ENCODE measurements at places on chromosomes 12 and 14.

- DNase-seq = no peak
Observed at GRCh38 chr12:90826036-90826435, 128.9 kb downstream of the CCER1 start.

DNA sequence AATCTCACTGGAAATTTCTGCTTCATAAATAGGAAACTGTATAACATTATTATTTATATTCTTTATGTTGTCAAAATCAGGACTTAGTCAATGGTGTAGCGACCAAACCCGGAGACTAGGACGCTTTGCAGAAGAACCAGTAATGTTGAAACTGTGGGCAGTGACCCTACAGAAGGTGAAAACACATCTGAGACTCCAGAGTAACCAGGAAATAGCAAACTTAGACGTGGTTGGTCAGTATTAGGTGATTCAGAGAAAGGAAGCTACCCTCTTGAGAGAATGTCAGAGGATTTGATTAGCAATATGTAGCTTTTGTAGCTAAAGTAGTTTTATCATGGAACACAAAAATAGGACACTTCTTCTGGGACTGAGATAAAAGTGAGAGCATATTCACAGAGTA, 381.9 kb downstream of the SLC16A7 start:
- DNase-seq = no peak

GRCh38 chr14:103126873-103127304, 3.6 kb downstream of the TNFAIP2 start:
- no peak for DNase-seq

DNA sequence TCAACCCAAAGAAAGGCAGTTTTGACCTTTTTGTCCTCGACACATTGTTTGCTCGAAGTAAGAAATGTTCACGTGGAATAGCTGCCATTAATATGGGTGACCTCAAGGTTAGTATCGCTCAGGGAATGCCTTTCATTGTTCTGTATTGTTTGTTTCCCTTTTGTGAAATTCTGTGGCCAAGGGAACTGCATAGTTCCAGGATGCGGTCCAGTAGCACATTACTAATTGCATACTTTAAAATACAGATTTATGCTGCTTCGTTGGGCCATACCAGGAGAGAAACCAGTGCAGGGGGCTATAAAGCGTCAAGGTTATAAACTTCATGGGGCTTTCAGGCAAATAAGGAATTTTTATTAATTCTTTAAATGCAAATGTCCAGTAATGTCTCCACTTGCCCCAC, 73.3 kb upstream of the USP44 start:
- no peak for DNase-seq

- no peak for DNase-seq
Observed at GRCh38 chr14:69268223-69268622, 8.3 kb downstream of the GALNT16 start.

DNA sequence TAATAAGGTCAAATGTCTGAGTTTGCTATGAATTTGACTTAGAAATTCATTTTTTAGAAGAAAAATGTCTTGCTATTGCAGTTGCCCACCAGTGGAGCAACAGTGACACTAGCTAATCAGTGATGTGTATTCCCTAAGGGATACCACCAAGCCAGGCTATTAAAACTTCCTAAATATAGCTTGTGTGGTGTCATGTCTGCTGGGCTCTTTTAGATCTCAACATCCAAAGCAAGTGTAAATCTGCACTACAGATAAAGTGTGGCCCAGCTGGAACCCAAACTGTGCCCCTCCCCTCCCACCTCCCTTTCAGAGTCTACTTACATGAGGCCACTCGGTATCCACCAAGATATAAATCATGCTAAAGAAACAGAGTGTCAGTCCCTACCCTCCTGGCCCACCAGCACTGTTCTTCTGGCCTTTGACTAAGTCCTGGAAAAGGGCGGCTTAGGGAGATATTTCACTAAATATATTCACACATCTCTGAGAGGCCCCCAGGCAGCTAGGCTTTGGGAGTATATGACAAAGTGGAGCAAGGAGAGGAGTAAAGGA, 53.8 kb downstream of the SLC35F4 start:
- DNase-seq = no peak

DNA sequence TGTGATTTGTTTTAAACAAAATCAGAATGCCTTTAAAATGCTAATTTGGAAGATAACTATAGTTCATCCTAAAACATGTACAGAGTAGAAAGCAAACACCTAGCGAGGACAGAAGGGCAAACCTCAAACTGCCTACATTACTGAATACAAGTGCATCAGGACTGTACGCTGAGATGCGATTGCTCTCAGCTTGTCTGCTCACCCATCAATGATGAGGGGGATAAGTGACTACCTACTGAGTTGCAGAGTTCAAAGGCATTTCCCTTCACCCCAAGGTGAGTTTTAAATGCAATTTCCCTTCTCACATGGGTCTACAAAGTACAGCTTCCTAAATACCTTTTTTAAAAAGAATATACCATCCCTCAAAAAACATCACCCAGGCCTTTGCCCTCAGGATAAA, 52.9 kb downstream of the PHLDA1 start:
- no peak for DNase-seq

DNA sequence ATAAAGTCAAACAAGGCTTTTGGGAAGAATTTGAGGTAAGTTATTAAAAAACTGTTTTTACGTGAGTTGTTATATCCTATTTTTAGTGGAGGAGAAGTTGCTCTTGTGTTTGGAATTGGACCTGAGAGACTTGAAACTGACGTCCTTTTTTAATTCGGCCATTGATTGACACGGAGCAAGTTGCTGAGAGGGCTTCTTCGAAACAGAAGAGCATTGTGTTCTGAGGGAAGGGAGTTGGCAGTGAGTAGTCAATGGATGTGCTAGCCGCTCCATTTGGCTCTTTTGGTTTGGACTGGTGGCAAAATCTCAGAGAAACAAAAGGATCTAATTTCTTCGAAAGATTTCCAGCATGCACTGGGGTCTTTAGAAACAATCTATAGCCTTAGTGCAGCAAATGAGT, 37.3 kb downstream of the PTPN11 start:
- no peak for DNase-seq

DNA sequence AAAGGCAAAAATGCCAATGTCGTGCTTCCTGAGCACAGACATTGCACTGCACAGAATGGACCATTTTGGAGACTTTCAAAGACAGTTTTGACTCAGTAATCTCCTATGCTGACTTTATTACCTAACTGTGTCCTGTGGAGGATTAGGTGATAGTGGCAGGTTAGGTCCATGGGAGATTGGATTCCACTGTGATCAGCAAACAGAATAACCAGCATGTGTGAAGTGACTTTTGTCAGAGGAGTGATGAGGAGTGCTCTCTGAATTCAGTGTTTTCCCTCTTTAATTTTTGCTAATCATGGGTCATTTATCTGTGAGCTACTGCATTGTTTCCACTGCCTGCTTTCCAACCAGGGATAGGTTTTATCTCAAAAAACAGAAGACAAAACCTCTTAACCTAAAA, 662.5 kb downstream of the DIO2 start:
- DNase-seq = no peak

DNA sequence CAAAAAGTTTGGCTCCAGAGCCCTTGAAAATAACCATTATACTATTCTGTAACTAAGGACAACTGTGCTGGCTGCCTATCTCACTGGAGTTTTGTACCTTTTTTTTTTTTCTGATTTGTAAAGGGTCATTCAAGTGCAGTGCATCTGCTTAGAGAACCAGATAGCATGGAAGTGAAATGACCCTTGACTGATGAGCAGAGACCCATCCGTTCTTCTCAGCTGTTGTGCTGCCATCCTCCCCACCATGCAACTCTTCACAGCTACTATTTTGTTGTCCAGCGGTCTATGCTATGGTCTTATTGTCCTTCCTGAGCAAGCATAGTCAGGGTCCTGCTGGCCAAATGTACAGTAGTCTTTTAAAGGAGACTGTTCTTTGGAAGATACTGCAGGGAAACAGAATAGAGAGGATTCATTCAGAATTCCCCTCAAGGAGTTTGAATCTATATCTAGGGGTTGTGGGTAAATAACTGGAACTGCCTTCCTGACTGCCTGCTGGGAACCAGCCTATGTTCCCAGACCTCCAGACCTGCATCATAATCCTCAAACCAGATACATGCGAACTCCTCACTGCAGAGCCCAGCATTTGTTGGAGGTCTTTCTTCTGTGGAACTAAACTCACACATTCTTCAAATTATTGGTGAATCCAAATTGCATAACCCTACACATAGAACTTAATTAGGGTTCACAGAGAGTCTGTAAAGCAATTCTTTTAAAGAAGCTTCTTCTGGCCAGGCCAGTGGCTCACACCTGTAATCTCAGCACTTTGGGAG, 41.1 kb downstream of the GPR19 start:
- DNase-seq = no peak

- no peak for DNase-seq
Observed at GRCh38 chr12:113269257-113269943, 48.1 kb downstream of the TPCN1 start.

DNA sequence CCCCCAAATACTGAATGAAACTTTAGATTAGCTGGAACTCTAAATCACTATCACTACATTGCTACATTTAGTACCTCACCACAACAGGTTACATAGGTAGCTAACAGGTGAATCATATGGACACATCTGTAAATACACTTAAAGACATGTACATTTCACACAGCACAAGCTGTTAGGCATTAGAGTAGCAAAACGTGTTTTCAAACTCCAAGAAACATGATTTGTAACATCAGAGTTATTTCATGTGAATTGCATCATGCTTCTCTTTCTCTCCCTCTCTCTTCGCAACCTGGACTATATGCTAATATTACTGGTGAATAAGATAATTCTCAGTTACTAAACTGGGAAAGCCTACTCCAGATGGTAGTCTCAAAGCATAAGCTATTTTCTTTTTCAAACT, 4.3 kb downstream of the SEL1L start:
- DNase-seq = no peak

- no peak for DNase-seq
Observed at GRCh38 chr12:104056419-104056972, 6.5 kb upstream of the GLT8D2 start.

GRCh38 chr12:80838708-80839107, 99.0 kb downstream of the LIN7A start:
- DNase-seq = no peak

GRCh38 chr12:13250416-13250815, 53.9 kb downstream of the EMP1 start:
- no peak for DNase-seq

- no peak for DNase-seq
Observed at GRCh38 chr14:102335163-102335562, 15.6 kb downstream of the ZNF839 start.

DNA sequence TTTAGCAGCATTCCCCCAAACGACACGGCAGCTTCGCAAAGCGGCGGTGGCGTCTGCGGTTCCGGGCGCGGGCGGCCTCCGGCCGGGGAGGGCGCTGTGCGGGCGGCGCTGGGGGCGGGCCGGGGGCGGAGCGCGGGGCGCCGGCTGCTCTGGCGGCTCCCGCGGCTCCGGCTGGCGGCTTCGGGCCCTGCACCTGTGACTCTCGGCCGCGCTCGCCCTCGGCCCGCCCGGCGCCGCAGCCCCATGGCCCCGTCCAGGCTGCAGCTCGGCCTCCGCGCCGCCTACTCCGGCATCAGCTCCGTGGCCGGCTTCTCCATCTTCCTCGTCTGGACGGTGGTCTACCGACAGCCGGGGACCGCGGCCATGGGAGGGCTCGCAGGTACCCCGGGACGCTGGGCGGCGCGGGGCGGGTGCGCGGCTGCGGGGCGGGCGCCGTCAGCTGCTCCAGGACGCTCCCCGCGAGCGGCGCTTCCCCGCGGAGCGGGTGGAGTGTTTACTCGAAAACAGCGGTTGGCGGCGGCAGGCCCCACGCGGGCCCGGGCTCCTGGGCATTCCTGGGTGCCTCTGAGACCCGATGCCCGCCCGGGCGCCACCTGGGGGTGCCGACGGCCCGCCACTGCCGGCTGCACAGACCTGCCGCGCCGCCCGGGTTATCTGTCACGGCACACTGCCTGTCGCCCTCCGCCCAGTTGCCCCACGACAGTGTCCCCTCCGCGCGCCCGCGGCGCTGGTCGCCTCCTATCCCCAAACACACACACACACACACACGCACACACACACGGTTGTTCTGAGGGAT, at the start of gene SLC48A1:
SLC48A1 (plus strand) TSS at position 177 of the 796 bp plus-strand sequence; CDS start at position 244, 67 bp downstream.
- peak; percentile 65 for DNase-seq

DNA sequence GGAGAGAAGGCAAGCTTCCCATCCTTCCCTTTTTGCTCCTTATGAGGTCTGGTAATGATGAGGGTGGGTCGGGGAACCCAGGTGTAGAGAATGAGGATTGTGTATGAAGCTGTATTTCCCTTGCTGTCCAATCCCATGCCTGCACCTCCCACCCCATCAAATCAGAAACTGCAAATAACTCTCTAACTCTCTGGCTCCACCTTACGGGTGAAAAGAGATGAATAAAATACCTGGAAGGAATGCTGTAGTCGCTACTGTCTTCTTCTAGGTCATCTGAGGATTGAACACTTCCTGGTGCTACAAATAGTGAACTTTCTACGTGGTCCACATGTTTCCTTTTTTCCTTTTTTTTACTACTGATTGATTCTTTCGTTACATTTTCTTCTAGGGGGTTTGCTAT, 38.9 kb upstream of the DICER1 start:
- no peak for DNase-seq

DNA sequence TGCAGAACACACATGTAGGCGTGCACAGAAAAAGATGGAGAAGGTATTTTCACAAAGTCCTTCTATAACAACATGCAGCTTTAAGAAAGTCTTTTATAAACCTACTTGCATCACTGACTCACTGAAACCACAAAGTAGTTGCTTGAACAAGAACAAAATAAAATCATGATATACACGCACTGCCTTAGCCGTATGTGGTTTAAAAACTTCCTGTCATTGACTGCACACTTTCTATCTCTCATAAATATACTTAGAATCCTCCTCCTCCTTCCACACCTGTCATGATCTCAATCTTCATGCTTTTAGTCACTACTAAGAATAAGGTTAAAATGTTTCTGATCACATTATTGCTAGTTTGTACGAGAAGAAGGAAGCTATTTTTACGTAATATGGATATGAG, 31.8 kb upstream of the RAD51AP1 start:
- DNase-seq = no peak

DNA sequence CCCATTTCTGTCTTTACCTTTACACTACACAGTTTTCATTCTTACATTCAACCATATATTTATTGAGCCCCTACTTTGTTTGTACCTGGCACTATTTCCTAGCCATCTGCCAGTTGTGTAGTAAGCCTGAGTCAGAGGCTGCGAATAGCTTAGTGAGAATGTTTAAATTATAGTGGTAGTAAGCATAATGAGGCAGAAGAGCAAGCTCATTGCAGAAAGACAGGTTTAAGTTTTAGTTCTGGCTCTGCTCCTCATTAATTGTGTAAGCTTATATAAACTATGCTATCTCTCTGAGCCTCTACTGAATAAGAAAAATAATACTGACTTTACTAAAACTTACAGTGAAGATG, 123.5 kb downstream of the NAV3 start:
- no peak for DNase-seq

DNA sequence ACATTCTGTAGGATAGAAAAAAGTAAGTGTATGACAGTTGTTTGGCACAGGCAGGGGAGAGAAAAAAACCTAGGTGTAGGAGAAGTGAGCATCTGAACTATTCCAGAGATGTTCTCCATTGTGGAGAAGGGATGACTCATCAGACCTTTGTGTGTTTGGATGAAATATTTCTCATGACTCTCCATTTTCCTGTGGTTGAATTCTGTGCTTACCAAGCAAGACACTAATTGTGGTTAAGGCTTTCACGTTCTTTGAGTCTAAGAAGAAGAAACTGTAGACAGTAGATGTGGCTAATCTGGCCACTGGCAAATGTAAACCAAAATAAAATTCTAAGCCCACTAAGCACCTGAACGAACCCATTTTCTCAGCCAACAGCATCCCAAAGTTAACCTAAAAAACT, 107.9 kb upstream of the GZMB start:
- DNase-seq = no peak

GRCh38 chr12:42582050-42582449, 7.5 kb downstream of the PRICKLE1 start:
- DNase-seq = no peak
